ENCODE measurements at places on chromosomes 4 and X.

- no peak for DNase-seq
These were observed 46.5 kb downstream of the MAGEA1 start for GRCh38 chrX:153225438-153226098.

- no peak for DNase-seq
These were observed 237.3 kb downstream of the USP46 start for GRCh38 chr4:52421811-52422213.

GRCh38 chrX:57752866-57753265, 72.8 kb upstream of the NLRP2B start:
- DNase-seq: no peak

- DNase-seq: no peak
These were observed 200.4 kb downstream of the DACH2 start for GRCh38 chrX:86348669-86349068.

DNA sequence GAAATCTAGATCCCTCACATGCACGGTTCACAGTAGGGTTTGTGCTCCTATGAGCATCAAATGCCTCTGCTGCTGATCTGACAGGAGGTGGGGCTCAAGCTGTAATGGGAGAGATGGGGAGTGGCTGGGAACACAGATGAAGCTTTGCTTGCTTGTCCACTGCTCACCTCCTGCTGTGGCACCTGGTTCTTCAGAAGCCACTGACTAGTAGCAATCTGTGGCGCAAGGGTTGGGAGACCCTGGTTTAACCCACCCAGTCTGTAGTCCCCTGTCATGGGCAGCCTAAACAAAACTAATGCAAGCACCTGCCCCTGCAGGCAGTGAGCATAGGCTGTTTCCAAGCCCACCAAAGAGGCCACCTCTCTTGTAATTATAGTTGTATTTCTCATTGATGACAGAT, 116.6 kb downstream of the SHOX start:
- no peak for DNase-seq
